ENCODE measurements at places on chromosomes 13 and 19. TPM values are rescaled to one million over a fixed set of nuclear protein-coding genes. Genes with fewer than 3 reads are reported as not detected.

The EDNRB gene
- total RNA-seq: 26.5 TPM

The TNFSF9 gene
- 2.0 TPM for total RNA-seq

The WDR18 gene
- total RNA-seq: 45.7 TPM

The TSSK6 gene
- total RNA-seq: 2.4 TPM

The MCEMP1 gene
- total RNA-seq: not detected

The ZNF534 gene
- 3.3 TPM for total RNA-seq

The CGB2 gene
- total RNA-seq: not detected

The KIR3DL2 gene
- not detected for total RNA-seq

The NLRP11 gene
- total RNA-seq: not detected

The TUBA3C gene
- not detected for total RNA-seq

The SLC25A41 gene
- total RNA-seq: 0.41 TPM

Measured in frontal cortex (tissue), 4 donors.